ENCODE measurements at places on chromosomes 7 and 10. TPM values are rescaled to one million over a fixed set of nuclear protein-coding genes. Genes with fewer than 3 reads are reported as not detected.

LBX1 gene
- not detected for total RNA-seq

H2BK1 gene
- total RNA-seq = not detected

- no peak overlapping the region for H3K4me3 ChIP-seq
- no peak for DNase-seq
- H3K36me3 ChIP-seq = peaks cover 8% of the 10 kb centered on the region
- H3K27ac ChIP-seq = no peak overlapping the region
- no peaks in the 10 kb centered on the region for H3K27me3 ChIP-seq
Observed at GRCh38 chr10:21599582-21599981, 65.5 kb downstream of the MLLT10 start.

AMPH gene
- 0.07 TPM for total RNA-seq

GRCh38 chr10:95289003-95289920 is 1.5 kb downstream of the PDLIM1 start:
- H3K36me3 ChIP-seq = no peaks in the 10 kb centered on the region
- no peak for DNase-seq
- H3K27ac ChIP-seq = no peak overlapping the region
- peaks cover 7% of the 10 kb centered on the region for H3K4me1 ChIP-seq
- peaks cover 55% of the 10 kb centered on the region for H3K27me3 ChIP-seq

FFAR4 gene
- total RNA-seq = not detected

STEAP1B gene
- total RNA-seq = 0.19 TPM

DNA sequence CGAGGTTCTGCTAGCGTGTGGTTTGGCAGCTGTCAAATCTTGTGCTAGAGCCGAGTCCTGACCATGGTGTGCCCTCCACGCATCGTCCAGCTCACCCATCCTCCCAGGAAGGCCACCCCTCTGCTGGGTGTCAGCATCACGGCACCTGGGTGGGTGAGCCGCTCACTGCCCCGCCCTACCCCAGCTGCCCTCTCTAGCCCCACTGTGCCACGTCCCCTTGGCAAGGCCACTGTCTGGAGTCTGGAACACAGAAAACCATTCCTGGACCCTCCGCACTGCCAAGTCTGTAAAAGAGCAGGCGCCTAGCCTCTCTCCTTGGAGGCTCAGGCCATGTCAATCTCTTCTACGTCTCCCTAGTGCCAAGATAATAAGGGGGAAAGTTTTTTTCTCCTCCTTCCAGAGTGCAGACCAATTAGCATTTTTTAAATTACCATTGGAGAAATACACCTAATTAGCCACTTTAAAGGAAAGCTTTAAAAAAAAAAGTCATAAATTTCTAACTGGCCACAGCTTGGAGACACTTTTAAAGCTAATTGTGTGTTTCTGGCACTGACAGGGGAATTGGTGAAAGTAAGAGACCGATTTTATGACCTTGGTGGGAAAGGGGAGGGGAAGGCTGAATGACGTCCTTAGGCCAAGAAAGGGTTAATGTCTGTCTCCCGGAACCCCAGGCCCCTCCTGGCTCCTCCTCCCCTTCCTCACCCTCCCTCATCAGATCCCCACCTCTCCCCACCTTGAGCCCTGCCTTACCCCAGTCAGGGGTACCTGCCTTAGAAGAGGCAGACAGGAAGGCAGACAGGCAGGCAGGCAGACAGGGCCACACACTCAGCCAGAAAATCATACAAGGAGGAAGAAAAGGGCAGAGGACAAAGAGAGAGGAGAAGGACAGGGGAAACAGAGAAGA is 151.2 kb downstream of the PLXNA4 start:
- H3K36me3 ChIP-seq = peaks cover 4% of the 10 kb centered on the region
- DNase-seq = no peak
- H3K27me3 ChIP-seq = no peaks in the 10 kb centered on the region
- H3K4me1 ChIP-seq = peaks cover 8% of the 10 kb centered on the region

DNA sequence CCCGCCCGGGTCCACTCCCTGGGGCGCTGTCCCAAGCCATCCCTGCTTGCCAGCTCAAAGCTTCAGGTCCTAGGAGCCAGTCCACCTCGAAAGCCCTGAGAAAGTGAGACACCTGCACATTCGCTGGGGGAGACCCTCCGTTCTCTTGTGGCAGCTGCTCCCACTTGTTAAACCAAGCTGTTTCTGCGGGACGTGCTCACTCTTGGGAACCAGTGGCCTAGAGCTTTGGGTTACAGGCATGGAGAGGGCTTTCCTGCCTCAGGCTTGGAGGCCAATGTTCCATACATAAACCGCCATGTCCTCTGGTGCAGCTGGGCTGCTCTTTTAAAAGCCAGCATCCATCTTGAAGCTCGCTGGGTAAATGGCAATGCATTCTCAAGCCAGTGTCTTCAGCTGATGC is 19.9 kb upstream of the TTYH3 start:
- DNase-seq = no peak
- no peaks in the 10 kb centered on the region for H3K36me3 ChIP-seq
- no peak overlapping the region for H3K27ac ChIP-seq

DNA sequence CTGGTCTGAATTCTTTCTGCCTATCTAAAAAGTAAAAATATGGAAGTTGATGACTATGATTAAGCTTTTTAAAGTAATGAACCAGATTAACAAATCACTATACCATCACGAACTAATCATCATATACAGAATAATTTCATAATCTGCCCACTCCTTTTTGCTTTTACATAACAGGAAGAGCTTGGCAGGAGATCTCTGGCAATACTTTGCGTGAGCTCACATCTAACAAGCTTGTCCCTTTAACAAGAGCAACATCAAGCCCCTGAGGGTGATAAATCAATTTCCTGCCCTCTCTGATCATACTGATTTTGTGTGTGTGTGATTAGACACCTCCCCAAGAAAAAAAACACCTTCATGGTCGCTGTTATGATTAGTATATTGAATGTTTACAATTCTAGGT is 143.5 kb upstream of the ASAH2 start:
- no peak overlapping the region for H3K4me3 ChIP-seq
- H3K36me3 ChIP-seq = peaks cover 5% of the 10 kb centered on the region
- no peaks in the 10 kb centered on the region for H3K27me3 ChIP-seq
- H3K27ac ChIP-seq = no peak overlapping the region
- no peak for DNase-seq
- H3K4me1 ChIP-seq = peaks cover 30% of the 10 kb centered on the region

DNA sequence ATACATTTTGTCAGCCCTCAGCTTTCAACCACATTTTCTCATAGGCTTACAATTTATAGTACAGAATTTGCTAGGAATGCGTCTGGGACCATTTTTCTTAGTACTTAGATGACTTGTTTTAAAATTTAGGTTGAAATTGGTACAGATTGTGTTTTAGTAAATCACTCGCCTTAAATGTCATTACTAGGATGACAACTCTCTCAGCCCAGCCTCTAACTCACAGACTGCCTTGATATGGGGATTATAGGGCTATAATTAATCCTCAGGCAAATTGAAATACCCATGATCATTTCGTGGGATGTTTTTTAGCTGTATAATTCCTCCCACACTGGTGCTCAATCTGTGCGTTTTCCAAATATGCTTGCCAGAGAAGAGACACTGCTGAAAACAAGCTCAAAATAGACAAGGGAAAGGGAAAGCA is 299.7 kb upstream of the AKR1E2 start:
- H3K27ac ChIP-seq = no peak overlapping the region
- peaks cover 8% of the 10 kb centered on the region for H3K27me3 ChIP-seq
- H3K4me1 ChIP-seq = no peaks in the 10 kb centered on the region
- no peak for DNase-seq

DNAJC30 gene
- total RNA-seq = 4.2 TPM

JAKMIP3 gene
- total RNA-seq = 0.40 TPM

ETV1 gene
- total RNA-seq = not detected

GRCh38 chr7:135169964-135170273 is 588 bp downstream of the CYREN start:
- no peak for DNase-seq
- H3K27me3 ChIP-seq = no peaks in the 10 kb centered on the region
- peaks cover 43% of the 10 kb centered on the region for H3K4me1 ChIP-seq
- H3K4me3 ChIP-seq = peak overlapping the region; percentile 89

SPDYE11 gene
- not detected for total RNA-seq

- no peak overlapping the region for H3K27ac ChIP-seq
- H3K4me3 ChIP-seq = no peak overlapping the region
- H3K4me1 ChIP-seq = no peaks in the 10 kb centered on the region
- DNase-seq = no peak
Observed at GRCh38 chr7:158133515-158134271, 453.9 kb downstream of the PTPRN2 start.

SEMA3A gene
- 2.7 TPM for total RNA-seq

- H3K4me3 ChIP-seq = no peak overlapping the region
- H3K27me3 ChIP-seq = no peaks in the 10 kb centered on the region
- H3K4me1 ChIP-seq = no peaks in the 10 kb centered on the region
- H3K27ac ChIP-seq = no peak overlapping the region
Observed at GRCh38 chr10:122178655-122179054, 92.4 kb upstream of the BTBD16 start.

- peak; percentile 44 for DNase-seq
- peaks cover 20% of the 10 kb centered on the region for H3K4me1 ChIP-seq
- peak overlapping the region; percentile 81 for H3K4me3 ChIP-seq
- H3K27me3 ChIP-seq = no peaks in the 10 kb centered on the region
Observed at GRCh38 chr7:43869867-43870240, 537 bp upstream of the MRPS24 start.

DNA sequence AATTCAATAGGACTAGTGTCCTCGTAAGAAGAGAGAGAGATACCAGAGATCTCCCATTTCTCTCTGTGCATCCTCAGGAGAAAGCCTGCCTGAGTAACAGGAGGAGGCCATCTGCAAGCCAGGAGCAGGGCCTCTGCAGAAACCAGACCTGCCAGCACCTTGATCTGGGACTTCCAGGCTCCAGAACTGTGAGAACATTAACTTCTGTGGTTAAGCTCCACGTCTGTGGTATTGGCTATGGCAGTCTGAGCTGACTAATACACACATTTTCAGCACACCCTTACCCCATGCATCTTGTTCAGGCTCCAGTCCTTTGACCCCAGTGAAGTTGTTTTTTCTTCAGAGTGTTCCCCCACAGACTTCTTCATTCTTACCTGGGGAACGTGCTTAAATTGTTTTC is 3.1 kb upstream of the CRTAC1 start:
- H3K4me3 ChIP-seq = no peak overlapping the region
- H3K27ac ChIP-seq = no peak overlapping the region
- H3K27me3 ChIP-seq = peaks cover 71% of the 10 kb centered on the region
- H3K36me3 ChIP-seq = no peaks in the 10 kb centered on the region

TMEM176A gene
- total RNA-seq = not detected

PLAU gene
- total RNA-seq = 0.26 TPM

DNA sequence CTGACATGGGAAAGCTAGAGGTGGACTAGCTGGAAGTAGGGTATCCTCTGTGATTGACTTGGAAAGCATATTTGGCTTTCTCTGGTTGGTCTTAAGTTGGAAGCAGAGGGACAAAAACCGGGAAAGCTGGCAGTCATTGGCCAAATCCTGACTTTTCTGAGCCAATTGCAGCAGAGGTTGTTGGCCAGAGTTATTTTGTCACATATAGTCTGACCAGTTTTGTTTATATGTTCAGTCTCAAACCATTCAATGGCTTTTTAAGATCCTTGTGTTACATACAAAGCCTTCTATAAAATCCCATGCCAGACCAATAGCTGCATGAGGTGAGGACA is 6.3 kb downstream of the CFAP69 start:
- H3K27ac ChIP-seq = no peak overlapping the region
- H3K36me3 ChIP-seq = no peaks in the 10 kb centered on the region
- no peak overlapping the region for H3K4me3 ChIP-seq
- peaks cover 2% of the 10 kb centered on the region for H3K4me1 ChIP-seq
- H3K27me3 ChIP-seq = peaks cover 29% of the 10 kb centered on the region
- DNase-seq = no peak

DNA sequence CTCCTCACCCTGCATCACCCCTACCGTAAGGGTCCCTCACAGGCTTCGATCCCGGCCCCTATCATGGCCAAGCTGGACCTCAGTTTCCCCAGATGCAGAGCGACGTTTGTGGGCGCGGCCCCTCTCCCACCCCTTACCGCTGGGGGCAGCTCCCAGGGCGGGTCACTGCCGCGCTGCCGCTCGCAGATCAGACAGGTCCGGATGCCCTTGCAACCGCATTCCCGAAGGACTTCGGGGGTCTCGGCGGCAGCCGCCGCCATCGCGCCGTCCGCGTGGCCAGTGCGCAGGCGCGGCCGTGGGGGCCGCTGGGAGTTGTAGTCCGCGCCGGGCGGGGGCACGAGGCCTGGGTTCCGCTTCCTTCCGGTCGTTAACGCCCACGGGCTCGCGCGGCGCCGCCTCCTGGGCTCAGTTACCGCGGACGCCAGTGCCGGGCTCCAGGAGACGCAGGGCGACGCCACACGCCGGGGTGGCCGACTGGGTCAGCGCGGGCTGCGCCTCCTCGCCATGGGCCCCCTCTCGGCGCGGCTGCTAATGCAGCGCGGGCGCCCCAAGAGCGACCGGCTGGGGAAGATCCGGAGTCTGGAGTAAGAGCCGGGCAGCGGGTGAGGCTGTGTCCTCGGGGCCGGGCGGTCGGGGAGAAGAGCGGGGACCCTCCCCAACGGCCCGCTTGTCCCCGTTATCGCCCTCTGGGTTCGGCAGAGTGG is at the start of the genes ALKBH4 and LRWD1:
Gene ALKBH4 (minus strand): TSS at position 287 of the 704 bp plus-strand sequence. CDS start 27 bp downstream, at position 260.
Gene LRWD1 (plus strand): TSS at position 408 of the 704 bp plus-strand sequence. CDS start 97 bp downstream, at position 505.
- no peaks in the 10 kb centered on the region for H3K27me3 ChIP-seq
- H3K36me3 ChIP-seq = peaks cover 8% of the 10 kb centered on the region
- DNase-seq = peak; percentile 94
- H3K27ac ChIP-seq = peak within 1 kb of the TSS; percentile 63

TMEM26 gene
- total RNA-seq = not detected

CC2D2B gene
- total RNA-seq = not detected

DNA sequence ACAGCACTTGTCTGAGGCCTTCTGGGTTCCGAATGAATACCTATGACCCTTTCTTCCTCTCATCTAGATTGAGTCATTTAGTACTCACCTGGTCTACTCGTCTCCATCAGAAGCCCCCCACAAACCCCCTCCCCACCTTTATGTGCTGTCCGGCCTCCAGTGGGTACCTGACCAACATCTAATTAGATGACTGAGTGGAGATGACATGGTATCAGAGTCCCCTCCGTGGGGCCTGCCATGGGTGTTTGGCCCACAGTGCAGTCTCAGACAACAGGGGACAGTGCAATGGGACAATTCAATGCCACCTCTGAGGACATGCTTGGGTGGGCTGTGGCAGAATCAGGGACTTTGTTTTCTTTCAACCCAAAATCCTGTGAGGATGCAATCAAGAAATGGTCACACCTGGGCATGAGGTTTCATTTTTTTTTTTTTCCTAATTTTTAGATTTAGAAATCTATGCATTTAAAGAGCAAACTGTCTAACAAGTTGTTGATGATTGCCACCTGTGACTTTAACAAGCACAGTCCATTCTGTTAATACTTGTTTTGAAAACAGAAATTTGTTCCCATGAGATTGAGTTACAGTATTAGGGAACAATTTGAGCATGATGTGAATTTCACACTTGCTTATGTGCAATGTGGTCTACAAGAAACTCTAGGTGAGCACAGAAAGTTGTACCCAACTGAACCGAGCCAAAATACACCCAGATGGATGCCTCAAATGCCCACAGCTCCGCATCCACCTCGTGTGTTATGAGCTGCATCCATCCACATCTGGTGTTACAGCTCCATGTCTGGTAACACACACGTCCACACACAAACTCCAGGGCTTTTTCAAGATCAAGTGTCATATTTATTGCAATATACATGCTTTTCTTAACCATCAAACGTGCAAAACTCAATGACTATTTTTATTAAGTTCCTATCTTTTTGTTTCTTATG is 27.5 kb downstream of the GPRIN2 start:
- H3K27me3 ChIP-seq = no peaks in the 10 kb centered on the region
- DNase-seq = peak; percentile 3
- H3K4me3 ChIP-seq = no peak overlapping the region
- no peak overlapping the region for H3K27ac ChIP-seq
